ENCODE measurements at places on chromosomes 1 and 21. TPM values are rescaled to one million over a fixed set of nuclear protein-coding genes. Genes with fewer than 3 reads are reported as not detected.

ADAMTS1 gene
- total RNA-seq, result 274 TPM

RAP1GAP gene
- 0.56 TPM for total RNA-seq

XCL1 gene
- not detected for total RNA-seq

SRSF10 gene
- total RNA-seq, result 77.8 TPM

SLC9C2 gene
- total RNA-seq, result not detected

DNTTIP2 gene
- 38.3 TPM for total RNA-seq

OR2T2 gene
- total RNA-seq, result not detected

AKIRIN1 gene
- 43.1 TPM for total RNA-seq

TNFRSF8 gene
- under 0.01 TPM for total RNA-seq

GJA9 gene
- not detected for total RNA-seq

SPRR2E gene
- total RNA-seq, result not detected

HAO2 gene
- not detected for total RNA-seq

PAPPA2 gene
- 2.9 TPM for total RNA-seq

RUNX3 gene
- not detected for total RNA-seq

CA6 gene
- total RNA-seq, result not detected

KIF21B gene
- 0.19 TPM for total RNA-seq

TMPRSS3 gene
- not detected for total RNA-seq

CCDC30 gene
- total RNA-seq, result 1.4 TPM

PRELP gene
- total RNA-seq, result 1.1 TPM

CELA2A gene
- 0.28 TPM for total RNA-seq

TIE1 gene
- 6.3 TPM for total RNA-seq

CD53 gene
- total RNA-seq, result not detected

KIF14 gene
- 2.0 TPM for total RNA-seq

ERVH48-1 gene
- total RNA-seq, result under 0.01 TPM

P3H1 gene
- 111 TPM for total RNA-seq

FMN2 gene
- 73.6 TPM for total RNA-seq

NOL9 gene
- total RNA-seq, result 16.9 TPM

Measured in regular cardiac myocyte (primary cell).